ENCODE measurements at places on chromosomes 6 and 20. TPM values are rescaled to one million over a fixed set of nuclear protein-coding genes. Genes with fewer than 3 reads are reported as not detected.
A peak's percentile ranks its signal among the peaks of the same experiment; 100 is the strongest.

DNA sequence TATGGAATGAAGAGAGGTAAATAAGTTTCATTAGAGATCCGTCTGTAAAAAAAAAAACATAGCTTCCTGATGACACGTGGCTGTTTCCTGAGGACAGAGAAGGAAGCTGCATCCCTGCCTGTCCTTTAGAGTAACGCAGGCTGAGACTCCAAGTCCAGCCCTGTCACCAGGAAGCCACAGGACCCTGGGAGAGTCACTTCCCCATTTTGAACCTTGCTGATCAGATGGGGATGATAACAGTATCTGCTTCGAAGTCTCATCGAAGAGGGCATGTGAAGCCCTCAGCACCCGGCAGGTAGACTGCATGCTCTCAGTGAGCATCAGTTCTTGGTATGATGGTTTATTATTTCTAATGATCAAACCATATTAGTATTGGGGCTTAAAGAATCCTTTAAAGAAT lies 139.1 kb upstream of the KCNG1 start:
- DNase-seq = no peak

C4A gene
- total RNA-seq = 4.2 TPM

DNA sequence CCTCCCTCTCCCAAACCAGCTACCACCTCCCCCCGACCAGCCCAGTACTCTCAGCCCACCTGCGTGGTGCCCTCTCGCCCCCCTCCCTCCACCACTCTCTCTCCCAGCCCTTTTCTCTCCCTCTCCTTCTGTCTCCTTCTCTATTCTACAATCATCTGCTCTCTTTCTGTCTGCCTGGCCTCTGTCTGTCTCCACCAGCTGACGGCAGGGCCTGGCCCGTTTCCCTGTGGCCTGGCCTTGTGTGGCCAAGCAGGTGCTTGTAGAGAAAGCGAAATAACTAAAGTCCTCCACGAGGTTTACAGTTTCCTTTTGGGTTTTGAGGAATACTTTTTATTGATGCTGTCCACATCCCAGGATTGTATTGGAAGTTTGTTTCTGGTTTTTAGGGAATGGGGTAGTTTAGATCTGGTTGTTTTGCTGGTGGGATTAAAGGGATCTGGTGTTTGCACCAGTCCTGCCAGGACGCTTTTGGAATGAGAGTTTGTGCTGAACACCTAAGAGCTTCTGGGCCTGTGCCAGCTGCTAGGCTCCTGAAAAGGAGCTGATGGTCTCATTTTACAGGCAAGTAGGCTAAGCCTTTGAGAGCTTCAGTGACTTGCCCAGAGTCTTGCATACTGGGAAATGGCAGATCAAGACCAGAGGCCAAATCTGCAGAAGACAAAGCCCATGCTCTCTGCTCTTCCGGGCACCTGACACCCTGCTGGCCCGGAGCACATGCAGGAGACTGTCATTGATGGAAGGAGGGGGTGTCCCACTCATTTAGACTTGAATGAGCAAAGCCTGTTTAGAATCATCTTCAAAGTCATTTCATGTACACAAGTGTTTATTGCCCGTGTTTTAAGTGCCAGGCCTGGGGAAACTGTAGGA lies 161.7 kb downstream of the SYCP2 start:
- no peak for DNase-seq

BCAS1 gene
- total RNA-seq = not detected

DNA sequence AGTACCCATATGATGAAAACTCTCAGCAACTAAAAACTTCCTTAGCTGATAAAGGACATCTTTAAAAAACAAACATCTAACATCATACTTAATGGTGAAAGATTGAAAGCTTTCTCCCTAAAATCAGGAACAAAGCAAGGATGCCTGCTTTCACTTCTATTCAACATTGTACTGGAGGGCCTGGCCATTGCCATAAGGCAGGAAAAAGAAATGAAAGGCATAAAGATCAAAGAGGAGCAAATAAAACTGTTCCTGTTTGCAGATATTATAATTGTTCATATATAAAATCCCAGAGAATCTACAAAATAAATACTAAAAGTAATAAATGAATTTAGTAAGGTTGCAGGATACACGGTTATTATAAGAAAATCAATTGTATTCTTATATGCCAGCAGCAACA lies 124.6 kb upstream of the ARMC2 start:
- DNase-seq = no peak

DNA sequence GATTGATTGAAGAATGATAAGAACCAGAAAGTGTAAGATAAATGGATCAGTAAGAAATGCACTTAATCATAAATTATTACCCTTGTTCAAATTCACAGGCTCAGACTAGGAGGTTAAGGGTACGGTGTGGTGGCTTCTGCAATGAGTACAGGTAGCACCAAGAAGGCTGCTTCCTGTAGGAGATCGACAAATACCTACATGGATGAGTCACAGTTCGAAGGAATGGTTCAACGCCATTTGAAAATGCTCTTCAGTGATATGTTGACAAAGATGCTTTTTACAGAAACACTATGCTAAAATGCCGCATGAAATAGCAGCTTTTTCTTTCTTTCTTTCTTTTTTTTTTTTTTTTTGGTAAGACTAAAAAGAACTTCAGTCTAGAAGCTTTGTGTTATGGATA lies 116.2 kb downstream of the DTNBP1 start:
- no peak for DNase-seq

TNFRSF6B gene
- total RNA-seq = 8.3 TPM

DNA sequence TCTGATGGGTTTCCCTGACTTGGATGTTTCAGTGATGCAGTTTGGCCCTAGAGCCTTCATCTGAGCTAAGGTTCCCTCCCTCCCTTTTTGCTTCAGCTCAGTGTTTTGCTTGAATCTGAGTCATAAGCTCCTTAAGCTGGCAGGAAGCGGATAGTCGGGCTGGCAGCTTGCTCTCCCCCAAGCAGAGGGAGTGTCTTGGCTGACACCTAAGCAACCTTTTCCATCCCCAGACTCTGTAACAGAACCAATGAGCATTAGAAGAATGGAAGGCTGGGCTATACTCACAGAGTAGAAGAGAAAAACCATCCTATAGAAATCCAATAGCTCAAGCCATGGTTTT lies 98.3 kb downstream of the HAO1 start:
- peak; percentile 91 for DNase-seq

F13A1 gene
- total RNA-seq = not detected

COL21A1 gene
- not detected for total RNA-seq

DNA sequence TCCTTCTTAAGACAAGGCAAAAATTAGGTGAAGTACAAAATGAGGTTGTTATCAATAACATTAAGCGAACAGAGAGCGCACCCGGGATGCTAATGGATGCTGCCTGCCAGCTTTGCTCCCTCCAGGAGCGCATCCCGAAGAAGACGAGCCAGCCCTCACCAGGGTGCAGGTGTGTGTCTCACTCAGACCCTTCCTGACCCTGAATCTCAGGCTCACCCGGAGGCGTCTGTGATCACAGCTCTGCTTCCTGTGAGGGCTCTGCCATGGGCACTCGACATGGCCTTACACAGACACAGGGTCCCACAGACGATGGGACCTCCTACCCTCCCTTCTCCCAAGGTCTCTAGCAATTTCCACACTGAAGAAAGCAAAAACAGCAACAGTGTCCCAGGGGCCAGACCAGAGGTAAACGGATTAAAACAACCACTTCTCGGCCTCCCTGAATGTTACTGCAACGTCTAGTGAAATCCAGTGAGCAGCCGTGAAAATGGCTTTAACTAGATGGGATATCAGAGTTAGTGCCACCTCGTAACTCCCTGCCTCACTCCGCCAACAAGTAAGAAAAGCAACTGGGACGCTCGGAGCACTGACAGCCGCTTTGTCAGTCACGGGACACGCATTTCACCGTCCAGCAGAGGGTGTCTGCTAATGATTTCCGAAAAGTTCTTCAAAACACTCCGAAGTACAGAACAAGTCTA lies 11.7 kb downstream of the ZBTB46 start:
- no peak for DNase-seq

DNA sequence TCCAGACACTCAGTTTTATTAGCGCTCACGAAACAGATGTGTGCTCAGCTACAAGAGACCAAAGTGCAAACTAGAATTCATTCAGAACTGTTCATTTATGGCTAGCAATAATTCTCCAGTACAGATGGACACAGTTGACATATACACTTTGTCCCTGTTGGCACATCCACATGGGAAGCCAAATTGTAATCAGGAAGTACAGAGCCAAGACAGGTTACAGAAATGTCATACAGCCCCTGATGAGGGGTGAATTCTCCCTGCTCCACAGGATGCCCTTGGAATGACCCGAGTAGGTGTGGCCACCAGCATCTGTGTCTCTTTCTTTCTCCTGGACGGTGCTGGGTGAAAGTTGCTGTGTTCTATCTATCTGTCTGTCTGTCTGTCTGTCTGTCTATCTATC lies 7.6 kb downstream of the DHX35 start:
- no peak for DNase-seq

FAM184A gene
- not detected for total RNA-seq

RAET1L gene
- 1.0 TPM for total RNA-seq

DNA sequence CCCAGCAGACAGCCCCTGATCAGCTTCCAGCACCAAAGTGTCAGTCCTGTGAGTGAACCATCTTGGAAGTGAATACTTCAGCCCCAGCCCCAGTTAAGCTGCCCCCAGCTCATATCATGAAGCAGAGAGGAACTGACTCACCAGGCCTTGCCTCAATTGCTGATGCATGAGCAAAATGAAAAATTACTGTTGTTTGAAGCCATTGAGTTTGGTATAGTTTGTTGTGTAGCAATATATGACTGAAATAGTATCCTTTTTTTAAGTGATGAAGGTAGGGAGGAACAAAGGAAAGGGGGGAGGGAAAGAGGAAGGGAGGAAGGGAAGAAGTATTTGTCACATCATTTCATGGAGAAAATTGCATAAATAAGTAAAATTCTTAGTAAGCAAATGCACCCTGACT lies 266.4 kb downstream of the MAFB start:
- no peak for DNase-seq

- no peak for DNase-seq
These were observed 23.6 kb downstream of the HMGN4 start for GRCh38 chr6:26561533-26562466.

BCAS4 gene
- total RNA-seq = 15.0 TPM

HLA-DOA gene
- total RNA-seq = not detected

LSM14B gene
- total RNA-seq = 31.5 TPM

SYCP2L gene
- 0.17 TPM for total RNA-seq

DNA sequence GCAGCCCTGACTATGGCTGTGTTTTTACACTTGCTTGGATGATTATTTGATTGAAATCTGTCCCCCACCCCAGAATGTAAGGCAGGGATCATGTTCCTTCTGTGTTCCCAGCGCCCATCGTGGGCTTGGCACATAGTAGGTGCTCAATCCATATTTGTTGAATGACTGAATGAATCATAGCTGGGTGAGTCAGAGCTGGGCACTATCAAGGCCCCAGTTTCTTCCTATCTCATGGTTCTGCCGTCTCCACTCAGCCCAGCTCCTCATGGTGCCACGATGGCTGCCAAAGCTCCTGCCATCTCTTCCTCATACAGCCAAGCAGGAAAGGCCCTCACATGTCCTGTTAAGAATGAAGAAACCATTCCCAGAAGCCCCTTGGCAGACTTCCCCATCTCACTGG lies 29.0 kb downstream of the CEBPB start:
- no peak for DNase-seq

DNA sequence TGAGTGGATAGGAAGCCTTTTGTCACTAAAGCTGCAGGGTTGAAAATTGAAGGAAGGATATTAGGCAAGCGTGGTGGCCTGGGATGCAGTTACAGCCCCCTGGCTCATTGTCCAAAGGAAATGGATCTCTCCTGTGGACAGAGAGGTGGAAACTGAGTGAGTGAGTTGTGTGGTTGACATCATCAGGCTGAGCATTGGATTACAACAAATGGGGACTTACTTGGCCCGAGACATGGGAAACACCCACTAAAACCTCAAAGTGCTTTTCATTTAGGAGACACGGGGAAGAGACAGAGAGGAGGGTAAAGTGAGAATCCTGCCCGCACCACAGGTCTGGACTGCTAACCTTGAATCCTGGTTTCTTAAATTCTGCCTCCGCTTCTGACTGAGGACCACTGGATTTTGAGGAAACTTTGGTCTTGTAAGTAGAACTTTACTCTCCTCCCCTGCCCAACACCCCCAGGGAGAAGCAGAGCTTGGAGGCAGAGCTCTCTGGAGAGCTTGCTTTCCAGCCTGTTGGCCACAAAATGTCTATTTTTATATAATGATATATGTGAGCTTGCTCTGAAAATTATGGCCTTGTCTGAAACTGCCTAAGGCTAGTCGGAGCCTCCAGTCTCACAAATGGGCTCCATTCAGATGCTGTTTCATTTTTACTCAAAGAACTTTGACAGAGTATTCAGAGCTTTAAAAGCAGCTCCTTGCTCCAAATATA lies at the start of gene PKIG:
Gene PKIG, plus strand, starts transcription at position 269 of the 715 bp plus-strand sequence. CDS start 31,978 bp downstream, outside the sequence.
- DNase-seq = peak; percentile 45

MAK gene
- total RNA-seq = under 0.01 TPM

ZSCAN23 gene
- 7.2 TPM for total RNA-seq

GINS1 gene
- total RNA-seq = 6.5 TPM

DNA sequence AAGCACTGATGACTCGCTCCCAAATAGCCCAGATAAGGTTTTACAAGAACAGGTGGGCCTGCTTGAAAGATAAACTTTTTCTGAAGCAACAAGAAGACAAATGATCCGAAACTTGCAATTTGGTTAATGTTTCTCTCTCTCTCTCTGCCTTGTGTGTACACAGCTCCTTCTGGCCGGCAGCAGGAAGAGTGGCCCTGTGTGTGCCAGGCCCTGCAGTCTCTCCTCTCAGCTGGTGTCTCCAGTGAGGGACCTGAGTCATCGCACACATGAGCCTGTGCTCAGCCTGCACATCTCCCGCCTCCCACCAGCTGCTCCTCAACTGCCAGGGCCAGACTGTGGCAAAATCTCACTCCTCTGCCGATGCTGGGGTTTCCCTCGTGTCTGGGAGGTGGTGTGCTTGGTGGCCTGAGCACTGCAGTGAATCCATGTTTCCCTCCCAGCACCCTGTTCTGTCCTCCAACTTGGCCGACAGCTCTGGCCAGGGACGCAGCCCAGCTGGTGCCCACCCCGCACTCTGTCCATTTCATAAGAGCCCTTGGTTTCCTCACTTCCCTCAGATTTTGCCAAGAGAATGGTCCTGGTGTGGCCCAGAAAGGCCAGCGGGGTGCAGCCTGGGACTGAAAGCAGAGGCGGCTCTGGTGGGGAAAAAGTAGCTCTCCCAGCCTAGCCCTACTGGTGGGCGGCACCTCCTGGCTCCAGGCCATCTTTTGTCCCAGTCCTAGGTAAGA lies 49.4 kb downstream of the ERMARD start:
- DNase-seq = peak; percentile 65

- no peak for DNase-seq
These were observed 83.3 kb upstream of the DUSP22 start for GRCh38 chr6:208938-209337.

MLN gene
- total RNA-seq = not detected

DNA sequence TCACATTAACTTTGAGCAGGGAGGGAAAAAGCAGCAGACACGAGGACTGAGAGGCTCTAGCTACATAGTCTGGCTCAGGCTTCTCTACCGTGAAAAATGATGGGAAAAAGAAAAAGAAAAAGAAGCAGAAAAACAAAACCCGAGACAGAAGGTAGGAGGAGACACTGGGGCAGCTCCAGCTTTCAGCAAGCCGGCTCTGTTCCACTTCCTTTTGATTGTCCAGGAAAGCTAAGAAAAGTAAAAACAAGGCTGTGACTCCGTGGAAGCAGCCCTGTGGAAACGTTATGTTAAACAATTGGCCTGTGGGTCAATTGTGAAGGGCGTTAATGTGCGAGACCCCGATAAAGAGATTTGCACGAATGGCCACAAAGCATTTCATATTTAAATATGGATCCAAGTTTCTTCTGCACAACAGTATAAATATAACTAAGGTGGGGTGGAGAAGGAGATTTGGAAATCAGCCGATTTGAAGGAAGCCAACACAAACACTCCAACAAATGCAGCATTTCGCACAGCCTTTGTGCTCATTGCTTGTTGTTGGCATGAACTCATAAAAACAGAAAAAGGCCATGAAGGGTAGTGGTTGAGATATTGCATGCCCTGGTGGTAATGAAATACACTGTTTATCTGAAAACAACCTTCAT lies 236.9 kb upstream of the JAG1 start:
- DNase-seq = no peak

GSTA2 gene
- total RNA-seq = 0.50 TPM

All from mammary epithelial cell (primary cell).